Hepatocyte (in vitro differentiated cells): ENCODE measurements at places on chromosomes 12 and 14. TPM values are rescaled to one million over a fixed set of nuclear protein-coding genes. Genes with fewer than 3 reads are reported as not detected.

SPSB2 gene
- polyA plus RNA-seq, result 11.0 and 13.8 TPM in 2 replicates

KLRD1 gene
- 0.69 and 0.70 TPM in 2 replicates for polyA plus RNA-seq

NPFF gene
- polyA plus RNA-seq, result 0.77 TPM in 1 of 2 replicates, not detected in the other

PRH2 gene
- polyA plus RNA-seq, result 0.36 TPM in 1 of 2 replicates, not detected in the other

KRT85 gene
- not detected in 2 replicates for polyA plus RNA-seq

DNA sequence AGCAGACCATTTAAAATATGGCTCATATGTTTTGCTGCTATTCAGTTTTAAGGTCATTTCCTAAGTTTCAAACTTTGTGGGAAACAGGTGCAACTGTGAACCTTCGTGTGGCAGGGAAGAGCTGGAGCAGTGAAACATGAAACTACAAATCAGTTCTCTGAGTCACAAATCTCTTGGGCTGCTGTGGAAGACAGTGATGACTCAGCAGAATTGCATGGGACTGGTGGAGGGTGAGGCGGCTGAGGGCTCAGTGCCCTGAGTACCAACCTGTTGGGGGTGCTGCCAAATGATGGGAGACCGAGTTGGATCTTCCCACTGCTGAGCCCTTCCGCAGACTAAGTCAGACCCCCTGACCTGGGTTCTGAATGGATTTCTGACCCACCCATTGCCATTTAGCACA is 8.4 kb upstream of the CALM1 start:
- DNase-seq, result peak; percentile 82

DNA sequence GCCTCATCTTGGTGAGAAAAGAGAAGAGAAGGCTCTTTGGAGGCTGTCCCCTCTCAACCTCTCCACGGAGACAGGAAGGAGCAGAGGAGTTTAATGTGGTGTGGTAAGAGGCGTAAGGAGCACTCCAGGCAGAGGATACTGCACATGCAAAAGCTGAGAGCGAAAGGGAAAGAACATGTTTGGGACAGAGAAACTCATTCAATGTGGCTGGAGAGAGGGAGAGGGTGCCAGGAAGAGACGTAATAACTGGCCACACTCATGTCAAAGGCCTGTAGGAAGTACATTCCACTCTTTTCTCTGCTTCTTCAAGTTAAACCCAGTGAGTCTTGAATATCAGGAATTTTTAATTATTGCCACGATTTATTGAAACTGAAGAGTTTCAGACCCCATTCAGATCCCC is 12.0 kb downstream of the VDR start:
- DNase-seq, result no peak

GRCh38 chr14:30235485-30235884 is 307.8 kb upstream of the PRKD1 start:
- DNase-seq, result no peak

GRCh38 chr12:39123580-39124253 is 218.3 kb upstream of the CPNE8 start:
- no peak for DNase-seq

DNA sequence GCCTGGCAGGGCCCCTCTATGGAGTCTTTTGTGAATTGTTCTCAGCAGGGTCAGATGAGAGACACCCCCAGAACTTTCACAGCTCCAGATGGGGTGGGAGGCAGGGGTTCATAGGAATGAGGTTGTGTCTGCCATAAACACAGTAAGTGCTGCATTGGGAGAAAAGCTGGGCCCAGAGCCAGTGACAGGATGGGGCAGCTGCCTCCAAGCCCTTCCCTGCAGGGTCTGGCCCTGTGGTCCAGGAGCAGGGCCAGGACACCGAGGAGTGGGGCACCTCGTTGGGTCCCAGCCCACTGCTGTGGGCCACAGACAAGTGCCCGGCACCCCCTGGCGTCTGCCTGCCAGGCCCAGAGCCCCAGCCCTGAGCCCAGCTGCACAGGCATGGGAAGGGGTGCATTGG is 13.3 kb downstream of the INF2 start:
- no peak for DNase-seq

DNA sequence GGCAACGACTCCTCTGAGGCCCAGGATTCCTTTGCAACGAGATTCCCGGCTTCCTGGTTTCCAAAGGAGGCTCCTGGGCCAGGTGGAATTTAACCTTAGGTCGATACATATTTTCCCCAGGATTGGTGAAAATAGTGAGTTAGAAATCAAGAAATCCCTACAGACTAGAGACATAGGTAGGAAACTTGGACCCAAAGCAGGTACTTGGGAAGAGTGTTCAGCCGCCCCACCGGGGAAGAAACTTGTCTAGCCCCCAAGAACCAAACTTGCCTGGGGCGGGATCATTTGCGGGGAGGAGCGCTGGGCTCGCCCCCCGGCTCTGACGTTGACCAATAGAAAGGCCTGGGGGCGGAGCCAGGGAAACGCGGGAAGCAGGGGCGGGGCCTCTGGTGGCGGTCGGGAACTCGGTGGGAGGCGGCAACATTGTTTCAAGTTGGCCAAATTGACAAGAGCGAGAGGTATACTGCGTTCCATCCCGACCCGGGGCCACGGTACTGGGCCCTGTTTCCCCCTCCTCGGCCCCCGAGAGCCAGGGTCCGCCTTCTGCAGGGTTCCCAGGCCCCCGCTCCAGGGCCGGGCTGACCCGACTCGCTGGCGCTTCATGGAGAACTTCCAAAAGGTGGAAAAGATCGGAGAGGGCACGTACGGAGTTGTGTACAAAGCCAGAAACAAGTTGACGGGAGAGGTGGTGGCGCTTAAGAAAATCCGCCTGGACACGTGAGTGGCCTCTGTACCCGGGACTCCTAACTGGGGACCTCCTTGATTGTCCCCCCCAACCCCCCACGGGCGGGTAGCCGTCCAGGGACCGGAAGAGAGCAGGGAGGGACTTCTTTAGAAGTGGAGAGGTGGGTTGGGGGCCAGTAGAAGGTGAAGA is at the start of gene CDK2:
TSS of gene CDK2 (plus strand) at position 423 of the 874 bp plus-strand sequence. CDS start at position 602, 179 bp downstream.
- DNase-seq, result peak; percentile 96

- peak; percentile 16 for DNase-seq
These were observed 1.2 kb downstream of the ZBTB25 start for GRCh38 chr14:64502456-64502855.

DNA sequence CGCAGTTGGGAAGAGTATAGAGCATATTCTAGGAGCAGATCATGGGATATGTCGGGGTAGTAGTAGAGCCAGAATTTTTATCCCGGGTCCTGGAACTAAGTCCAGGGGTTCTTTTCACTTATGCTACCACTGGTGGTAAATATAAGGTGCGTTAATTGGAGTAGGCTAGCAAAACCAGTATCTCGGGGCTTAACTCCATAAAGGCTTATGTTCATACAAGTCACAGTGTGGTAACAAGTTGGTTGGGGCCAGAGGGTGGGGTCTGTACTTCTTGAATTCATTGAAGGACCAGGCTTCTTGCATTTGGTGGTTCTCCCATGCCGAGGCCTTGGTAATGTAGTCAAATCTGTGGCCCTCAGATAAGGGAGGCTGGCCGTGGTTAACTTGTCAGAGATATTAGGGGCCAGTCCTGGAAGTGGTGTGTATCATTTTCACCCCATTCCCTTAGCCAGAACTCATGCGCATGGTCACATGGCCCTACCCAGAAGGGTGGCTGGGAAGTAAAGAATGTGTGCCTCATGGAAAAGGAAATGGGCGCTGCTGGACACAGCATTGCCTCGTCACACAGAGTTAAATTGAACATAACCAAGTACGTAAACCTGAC is 1.5 kb upstream of the ZNF641 start:
- no peak for DNase-seq

GRCh38 chr12:49345051-49345824 is 1.4 kb upstream of the DNAJC22 start:
- peak; percentile 70 for DNase-seq

DNA sequence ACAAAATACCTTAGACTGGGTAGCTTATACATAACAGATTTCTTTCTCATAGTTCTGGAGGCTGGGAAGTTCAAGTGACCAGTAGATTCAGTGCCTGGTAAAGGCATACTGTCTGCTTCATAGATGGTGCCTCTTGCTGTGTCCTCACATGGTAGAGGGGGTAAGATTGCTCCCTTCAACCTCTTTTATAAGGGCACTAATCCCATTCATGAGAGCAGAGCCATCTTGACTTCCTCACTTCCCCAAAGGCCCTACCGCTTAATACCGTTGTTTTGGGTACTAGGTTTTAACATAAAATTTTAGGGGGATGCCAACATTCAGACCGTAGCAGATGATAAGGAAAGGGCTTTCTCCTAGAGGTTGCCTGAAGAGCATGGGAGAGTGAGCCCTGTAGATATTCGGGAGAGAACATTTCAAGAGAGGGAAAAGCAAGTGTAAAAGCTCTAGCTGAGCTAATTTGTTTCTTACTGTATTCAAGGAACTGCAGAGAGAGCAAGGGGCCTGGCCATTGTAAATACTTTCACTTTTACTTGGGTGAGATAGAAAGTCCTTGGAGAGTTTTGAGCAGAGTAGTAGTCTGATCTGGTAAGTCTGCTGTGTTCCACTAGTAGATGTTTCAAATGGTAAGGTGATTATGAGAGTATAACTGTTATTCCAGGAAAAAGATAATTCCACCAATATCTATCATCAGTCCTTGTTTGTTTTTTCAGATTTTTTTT is 27.3 kb downstream of the FRS2 start:
- DNase-seq, result no peak

DNA sequence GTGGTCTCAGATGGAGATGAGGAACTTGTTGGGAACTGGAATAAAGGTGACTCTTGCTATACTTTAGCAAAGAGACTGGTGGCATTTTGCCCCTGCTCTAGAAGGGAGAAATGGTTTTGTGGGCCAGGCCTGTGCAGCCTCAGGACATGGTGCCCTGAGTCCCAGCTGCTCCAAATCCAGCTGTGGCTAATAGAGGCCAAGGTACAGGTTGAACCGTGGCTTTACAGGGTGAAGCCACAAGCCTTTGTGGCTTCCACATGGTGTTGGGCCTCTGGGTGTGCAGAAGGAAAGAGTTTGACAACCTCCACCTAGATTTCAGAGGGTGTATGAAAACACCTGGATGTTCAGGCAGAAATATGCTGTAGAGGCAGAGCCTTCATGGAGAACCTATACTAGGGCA is 586.0 kb downstream of the FLRT2 start:
- no peak for DNase-seq

GRCh38 chr12:29739279-29739991 is 44.3 kb downstream of the TMTC1 start:
- no peak for DNase-seq
